ENCODE measurements at places on chromosomes 13 and 19.

DNA sequence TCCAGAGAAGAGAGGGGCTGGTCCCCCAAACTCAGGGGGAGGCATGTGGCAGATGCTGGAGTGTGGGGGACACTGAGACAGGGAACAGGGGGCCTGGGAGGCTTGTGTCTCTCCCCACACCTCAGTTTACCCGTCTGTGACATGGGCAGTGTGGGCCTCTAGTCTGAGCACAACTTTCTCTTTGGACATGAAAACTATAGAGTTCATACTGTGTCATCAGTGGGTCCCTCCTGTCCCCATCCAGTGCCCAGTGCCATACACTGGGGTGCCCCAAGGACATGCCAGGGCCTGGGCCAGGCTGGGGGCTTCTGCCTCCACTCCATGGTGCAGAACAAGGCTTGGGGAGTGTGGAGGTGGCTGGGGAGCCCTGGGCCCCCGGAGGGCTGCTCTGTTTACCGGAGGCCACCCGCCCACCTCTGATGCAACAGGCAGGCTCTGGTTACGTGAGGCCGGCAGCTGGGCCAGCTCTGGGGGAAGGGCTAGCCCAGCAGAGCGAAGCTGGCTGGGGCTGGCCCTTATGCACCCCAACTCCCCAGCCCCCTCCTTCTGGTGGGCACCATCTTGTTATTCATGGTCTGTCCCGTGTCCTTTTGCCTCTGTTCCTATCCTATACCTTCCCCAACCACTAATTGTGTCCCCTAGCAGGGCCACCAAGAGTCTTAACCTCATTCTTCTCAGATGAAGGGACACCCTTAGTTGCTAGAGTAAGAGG is 1.9 kb upstream of the MEF2B start:
- DNase-seq = no peak

GRCh38 chr13:28140433-28141125 is 2.2 kb downstream of the PAN3 start:
- no peak for DNase-seq

DNA sequence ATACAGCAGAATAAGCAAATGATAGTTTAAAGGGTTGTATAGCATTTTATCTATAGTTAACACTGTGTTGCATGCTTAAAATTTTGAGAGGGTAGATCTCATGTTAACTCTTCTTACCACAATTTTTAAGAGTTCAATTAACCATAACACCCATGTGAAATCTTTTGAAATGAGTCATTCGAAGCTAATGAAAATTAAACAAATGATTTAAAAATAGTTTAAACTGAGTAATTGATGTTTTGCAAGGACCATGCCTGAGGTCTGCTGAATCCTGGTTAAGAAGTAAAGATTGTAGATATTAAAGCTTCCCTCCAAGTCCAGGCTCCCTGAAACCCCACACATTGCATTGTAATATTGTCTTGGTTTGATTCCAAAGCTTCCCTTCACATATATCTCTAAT is 176.7 kb upstream of the RNF113B start:
- DNase-seq = no peak

GRCh38 chr19:43582495-43582894 is 6.9 kb downstream of the PINLYP start:
- no peak for DNase-seq

DNA sequence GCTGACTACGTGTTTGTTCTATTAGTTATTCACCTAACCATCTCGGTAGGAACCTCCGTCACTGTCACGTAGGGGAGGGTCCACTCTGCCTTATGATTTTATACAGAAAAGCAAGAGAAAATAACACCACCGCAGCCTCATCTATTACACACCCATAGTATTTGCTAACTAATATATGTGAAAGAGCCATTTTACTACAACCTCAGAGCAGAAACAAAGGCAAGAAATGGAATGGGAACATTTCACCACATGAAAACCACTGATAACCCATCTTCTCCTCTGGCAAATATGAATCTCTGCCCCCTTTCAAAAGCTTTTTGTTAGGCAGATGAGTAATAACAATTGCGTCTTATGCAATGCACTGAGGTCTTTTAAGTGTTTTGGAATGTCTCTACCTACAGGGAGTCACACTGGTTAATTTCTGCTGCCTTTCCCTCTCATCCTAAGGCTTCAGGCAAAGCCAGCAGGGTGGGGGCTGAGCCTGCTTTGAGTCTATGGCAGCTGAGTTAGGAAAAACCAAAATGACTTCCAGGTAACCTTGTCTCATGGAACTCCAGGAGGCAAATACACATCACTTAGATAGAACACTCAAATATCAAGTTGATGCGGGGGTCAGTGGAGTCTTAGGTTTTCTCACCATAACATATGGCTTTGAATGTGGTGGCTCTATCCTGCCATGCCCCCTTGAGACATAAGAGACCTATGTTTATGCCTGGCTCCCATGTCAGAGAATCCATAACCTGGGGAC is 15.0 kb downstream of the TSHZ3 start:
- DNase-seq = no peak

All from T-helper 2 cell (primary cell).